T-helper 22 cell (primary cell): ENCODE measurements at places on chromosomes 5 and 9.

DNA sequence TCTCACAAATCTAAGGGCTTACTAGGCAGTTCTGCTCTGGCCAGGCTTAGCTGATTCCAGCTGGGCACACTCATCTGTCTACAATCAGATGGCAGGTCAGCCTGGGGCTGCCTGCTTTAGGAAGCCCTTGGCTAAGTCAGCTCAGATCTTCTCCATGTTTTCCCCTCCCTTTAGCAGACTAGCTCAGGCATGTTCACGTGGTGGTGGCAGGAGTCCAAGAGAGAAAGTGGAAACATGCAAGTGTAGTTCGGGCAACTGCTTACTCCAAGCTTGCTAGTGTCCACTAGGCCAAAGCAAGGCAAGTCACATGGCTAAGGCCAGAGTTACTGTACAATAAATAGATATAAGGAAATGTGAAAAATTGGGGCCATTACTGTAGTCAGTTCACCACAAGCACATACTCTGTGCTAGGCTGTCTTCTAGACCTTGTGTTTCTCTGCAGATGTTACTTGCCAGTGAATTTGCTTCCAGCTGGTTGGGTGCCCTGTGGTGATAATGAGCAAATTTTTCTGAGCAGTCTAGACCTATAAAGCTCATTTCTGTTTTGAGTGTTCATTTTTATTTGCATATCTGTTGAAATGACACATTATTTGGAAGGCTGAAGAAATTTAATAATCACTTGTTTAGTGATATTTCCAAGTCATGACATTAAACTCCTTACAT, 38.3 kb downstream of the RECK start:
- DNase-seq: no peak

GRCh38 chr9:6631207-6631512, 14.4 kb downstream of the GLDC start:
- DNase-seq: no peak

- DNase-seq: no peak
Observed at GRCh38 chr5:160030631-160031377, 21.9 kb downstream of the TTC1 start.

DNA sequence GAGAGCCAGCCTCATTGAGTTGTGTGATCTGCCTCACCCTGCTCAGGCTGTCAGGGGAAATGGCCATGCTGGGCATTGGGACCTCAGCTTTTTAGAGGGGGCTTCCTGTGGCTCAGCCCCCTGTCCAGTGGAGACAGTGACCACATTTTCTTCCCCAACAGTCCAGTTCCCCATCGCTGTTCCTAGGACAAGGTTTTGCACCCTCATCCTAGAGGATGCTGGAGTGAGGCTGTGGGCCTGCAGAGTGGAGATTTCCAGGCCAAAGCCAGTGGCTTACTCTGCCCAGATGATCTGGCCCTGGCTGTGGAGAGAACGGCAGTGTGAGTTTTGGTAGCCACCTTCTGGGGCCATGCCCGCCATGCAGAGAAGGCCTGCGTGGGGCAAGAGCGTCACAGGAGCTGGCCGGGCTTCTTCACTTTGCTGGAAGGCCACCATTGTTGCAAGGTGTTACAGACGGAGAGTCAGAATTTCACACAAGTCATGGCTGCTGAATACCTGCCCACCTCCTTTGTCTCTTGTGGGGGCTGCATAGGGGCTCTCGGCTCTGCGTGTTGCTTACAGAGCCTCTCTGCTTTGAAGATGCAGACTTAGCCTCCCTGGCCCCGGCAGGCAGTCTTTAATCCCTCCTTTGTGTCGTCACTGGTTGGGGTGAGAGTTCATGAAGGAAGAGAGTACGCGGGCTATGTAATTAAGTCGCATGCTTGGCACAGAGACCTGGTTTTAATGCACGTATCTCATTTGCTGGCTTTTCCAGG, 35.2 kb upstream of the PITX1 start:
- no peak for DNase-seq

GRCh38 chr9:96461336-96461735, 11.4 kb downstream of the HABP4 start:
- DNase-seq: no peak
